Heart left ventricle (tissue), 16 donors: ENCODE measurements at places on chromosomes 13 and 19. TPM values are rescaled to one million over a fixed set of nuclear protein-coding genes. Genes with fewer than 3 reads are reported as not detected.

GRCh38 chr19:5193192-5193591, 147.4 kb downstream of the PTPRS start:
- no peaks in the 10 kb centered on the region for H3K36me3 ChIP-seq
- H3K27me3 ChIP-seq = no peaks in the 10 kb centered on the region
- no peak overlapping the region for H3K27ac ChIP-seq
- H3K4me3 ChIP-seq = no peak overlapping the region
- no peaks in the 10 kb centered on the region for H3K4me1 ChIP-seq

DNA sequence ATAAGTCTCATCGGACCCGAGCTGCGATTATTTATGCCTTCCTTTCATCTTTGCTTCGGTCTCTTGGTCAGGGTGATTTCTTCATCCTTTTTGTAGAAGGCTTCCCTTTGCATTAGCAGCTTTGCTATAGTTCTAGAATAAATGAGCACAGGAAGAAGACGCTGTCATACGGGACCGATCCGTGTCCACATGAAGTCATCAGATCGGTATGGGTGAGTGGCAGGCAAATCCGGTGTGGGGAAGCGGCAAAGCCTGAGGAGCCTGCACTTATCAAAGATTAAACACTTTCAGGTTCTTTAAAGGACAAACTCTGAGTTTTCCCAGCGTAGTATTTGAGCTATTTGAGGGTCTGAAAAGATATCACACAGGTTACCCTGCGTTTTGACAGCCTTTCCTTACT, 119.3 kb downstream of the IRS2 start:
- no peaks in the 10 kb centered on the region for H3K36me3 ChIP-seq
- no peak overlapping the region for H3K4me3 ChIP-seq
- no peaks in the 10 kb centered on the region for H3K4me1 ChIP-seq

DNA sequence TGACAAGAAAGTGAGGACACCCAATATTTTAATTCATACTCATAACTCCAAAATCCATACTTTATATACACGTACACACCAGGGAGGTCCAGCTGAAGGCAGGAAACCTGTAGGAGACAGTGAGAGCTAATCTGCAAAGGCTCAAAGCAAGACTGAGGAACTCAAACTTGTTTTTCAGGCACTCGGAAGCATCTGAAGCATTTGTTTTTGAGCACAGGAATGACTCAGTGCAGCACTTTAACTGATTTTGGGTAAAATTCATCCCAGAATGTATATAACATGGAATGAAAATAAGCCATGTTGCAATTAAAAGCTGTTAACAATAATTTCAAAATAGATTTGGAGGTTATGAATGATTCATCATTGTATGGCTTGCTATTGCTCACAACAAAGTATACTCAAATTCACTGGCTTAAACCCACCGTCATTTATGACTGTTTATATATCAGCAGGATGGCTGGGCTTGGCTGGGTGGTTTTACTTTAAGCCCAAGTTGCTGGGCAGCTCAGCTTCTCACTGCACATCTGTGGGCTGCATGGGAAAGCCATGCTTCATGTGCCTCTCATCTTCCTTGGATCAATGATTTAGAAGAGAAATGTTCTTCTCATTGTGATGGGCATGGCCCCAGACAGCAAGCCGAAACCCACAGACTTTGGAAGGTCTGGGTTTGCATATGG, 177.0 kb downstream of the RFC3 start:
- H3K27me3 ChIP-seq = no peaks in the 10 kb centered on the region
- H3K27ac ChIP-seq = no peak overlapping the region
- H3K36me3 ChIP-seq = no peaks in the 10 kb centered on the region
- peaks cover 4% of the 10 kb centered on the region for H3K4me1 ChIP-seq
- no peak overlapping the region for H3K4me3 ChIP-seq
- no peak for DNase-seq

DNA sequence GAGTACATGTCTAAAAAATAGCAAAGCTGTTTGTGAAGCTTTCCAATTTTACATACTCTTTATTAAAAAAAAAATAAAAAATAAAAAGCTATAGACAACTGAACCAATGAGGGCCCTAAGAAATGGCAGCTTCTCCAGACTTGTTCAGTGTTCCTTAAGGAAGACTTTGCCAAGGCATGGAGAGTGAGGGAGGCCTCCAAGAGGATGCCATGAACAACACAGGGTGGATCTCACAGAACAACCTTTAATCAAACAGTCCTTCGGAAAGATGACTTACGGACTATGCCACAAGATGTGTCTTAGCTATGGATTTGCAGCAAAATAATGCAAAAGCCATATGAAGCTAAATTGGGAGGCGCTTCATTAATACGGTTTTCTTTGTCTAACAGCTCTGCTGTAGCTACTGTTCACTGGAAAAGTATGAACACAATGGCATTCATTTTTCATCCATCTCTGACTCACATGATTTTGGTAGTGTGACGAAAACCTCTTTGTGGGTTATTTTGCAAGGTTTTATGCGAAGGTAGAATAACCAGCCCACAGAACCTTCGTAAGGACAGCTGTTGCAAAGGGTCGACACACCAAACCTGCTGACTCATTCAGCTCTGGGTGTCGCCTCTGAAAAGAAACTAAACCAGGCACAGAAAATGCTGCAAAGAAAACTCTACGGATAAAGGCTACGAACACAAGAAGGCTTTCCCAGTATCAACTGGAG, 27.7 kb downstream of the EFNB2 start:
- H3K4me3 ChIP-seq = no peak overlapping the region
- H3K27ac ChIP-seq = no peak overlapping the region
- no peaks in the 10 kb centered on the region for H3K27me3 ChIP-seq
- no peak for DNase-seq
- no peaks in the 10 kb centered on the region for H3K36me3 ChIP-seq

GRCh38 chr13:49441846-49442245, 2.0 kb downstream of the CAB39L start:
- no peak overlapping the region for H3K27ac ChIP-seq
- no peak for DNase-seq
- no peak overlapping the region for H3K4me3 ChIP-seq
- peaks cover 8% of the 10 kb centered on the region for H3K4me1 ChIP-seq

KIR2DL4 gene
- total RNA-seq = not detected

OLFM2 gene
- 0.72 TPM for total RNA-seq

ZNF493 gene
- 8.1 TPM for total RNA-seq

PROSER1 gene
- total RNA-seq = 18.1 TPM

SLC25A23 gene
- total RNA-seq = 208 TPM
